ELR (cell line): ENCODE measurements at places on chromosomes 7 and 10.

DNA sequence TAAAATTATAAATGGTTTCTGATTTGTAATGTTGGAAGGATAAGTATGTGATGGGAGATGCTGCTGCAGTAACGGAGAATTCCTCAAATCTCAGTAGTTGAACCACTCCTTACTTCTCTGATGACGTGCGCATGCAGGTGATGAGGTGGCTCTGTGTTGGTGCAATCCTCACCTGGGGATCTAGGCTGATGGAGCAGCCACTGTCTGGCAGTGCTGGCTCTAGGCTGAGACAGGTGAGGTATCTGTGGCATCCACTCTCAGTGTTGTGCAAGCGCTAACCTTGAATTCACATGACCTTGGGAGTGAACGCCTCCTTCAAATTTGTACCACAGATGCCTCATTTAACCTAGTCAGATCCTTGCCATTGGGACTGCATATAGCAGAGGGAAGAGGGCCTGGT is 35.0 kb downstream of the LHFPL3 start:
- DNase-seq: no peak

- DNase-seq: no peak
Observed at GRCh38 chr7:86644282-86645224, 844 bp downstream of the GRM3 start.

DNA sequence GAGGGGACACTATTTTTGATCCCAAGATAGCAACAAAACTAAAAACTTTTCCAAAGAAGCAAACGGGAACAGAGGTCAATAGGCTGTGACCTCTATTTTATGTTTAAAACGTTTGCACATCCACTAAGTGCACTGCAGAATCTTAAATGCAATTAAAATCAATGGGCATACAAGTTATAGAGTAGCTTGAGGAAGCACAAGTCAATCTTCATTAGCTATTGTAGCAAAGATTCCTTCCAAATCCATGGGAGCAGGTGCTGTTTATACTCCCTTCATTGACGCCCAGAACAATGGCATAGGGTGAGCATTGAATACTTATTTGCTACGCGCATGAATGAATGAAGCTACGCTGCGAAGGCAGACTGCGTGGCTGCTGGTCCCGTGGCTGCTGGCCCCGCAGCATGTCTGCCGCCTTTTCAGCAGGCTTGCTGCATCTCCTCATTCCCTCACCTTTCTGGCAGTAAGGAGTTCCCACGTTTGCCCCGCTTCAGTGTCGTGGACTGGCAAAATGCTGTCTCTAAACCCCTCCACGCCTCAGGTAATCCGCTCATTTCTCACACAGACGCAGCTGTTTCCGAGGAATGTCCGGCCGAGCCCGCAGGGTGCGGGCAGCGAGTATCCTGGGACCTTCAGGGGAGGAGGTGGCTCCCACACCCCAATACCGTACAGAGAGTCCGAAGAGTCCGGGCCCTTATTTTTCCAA is 754 bp upstream of the PHYHIPL start:
- DNase-seq: no peak

DNA sequence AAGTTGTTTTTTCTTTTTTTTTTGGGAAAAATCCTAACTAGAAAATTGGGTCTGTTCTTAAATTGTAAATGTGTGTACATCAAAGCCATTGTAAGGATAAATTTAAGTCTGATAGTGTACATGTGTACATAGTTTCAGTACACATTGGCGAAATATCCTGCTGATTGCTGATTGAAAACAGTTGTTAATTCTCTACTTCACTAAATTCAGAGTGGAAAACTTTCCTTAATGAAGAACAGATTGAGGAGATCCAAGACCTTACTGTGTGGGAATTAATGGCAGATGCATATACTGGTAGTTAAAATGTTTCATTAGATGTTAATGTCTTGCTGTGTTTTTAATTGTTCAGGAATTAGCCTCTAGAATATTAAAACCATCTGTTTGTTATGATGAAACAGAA is 506.0 kb downstream of the AUTS2 start:
- no peak for DNase-seq

DNA sequence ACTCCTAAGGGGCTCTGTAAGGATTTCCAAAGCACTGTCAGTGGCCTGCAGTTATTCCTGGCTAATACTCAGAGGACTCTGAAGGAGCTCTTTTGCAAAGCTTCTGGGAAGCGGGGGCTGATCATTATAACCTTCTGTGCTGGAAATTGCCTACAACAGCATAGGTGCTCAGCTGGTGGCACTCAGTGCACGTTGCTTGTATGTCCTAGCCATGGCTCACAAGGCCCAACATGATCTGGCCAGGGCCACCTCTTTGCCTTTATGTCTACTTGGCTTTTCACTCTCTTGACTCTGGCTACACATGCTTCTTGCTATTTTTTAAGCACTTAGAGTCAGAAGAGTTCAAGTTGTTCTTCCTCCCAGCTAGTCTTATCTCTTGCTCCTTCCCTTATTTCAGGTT is 17.5 kb downstream of the LAMB4 start:
- no peak for DNase-seq

- DNase-seq: no peak
Observed at GRCh38 chr7:48528646-48529045, 357.4 kb downstream of the ABCA13 start.

GRCh38 chr7:3179456-3179855 is 121.6 kb upstream of the SDK1 start:
- no peak for DNase-seq

GRCh38 chr7:1460821-1461645 is 1.8 kb upstream of the MICALL2 start:
- DNase-seq: no peak

DNA sequence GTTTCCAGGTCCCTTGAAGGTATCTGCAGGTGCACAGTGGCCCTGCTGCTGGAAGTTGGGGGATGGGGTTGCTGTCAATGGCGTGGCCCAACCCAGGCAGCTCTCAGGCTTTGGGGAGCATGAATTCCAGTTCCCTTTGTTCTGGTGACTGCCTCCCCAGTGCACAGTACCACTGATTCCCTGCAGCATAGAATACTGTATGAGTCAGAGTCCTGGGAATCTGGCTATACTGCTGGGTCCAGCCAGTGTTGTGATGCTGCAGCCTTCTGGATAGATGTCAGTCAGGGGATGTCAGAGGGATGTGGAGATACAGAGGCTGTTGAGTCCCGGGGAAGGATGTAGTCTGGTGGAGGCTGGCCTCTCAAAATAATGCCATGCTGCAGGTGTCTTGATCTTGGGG is 99.3 kb downstream of the LANCL2 start:
- peak; percentile 30 for DNase-seq

- DNase-seq: peak; percentile 64
Observed at GRCh38 chr7:51029701-51030191, 247.1 kb upstream of the GRB10 start.

GRCh38 chr10:95353123-95353522 is 62.3 kb upstream of the PDLIM1 start:
- DNase-seq: no peak

DNA sequence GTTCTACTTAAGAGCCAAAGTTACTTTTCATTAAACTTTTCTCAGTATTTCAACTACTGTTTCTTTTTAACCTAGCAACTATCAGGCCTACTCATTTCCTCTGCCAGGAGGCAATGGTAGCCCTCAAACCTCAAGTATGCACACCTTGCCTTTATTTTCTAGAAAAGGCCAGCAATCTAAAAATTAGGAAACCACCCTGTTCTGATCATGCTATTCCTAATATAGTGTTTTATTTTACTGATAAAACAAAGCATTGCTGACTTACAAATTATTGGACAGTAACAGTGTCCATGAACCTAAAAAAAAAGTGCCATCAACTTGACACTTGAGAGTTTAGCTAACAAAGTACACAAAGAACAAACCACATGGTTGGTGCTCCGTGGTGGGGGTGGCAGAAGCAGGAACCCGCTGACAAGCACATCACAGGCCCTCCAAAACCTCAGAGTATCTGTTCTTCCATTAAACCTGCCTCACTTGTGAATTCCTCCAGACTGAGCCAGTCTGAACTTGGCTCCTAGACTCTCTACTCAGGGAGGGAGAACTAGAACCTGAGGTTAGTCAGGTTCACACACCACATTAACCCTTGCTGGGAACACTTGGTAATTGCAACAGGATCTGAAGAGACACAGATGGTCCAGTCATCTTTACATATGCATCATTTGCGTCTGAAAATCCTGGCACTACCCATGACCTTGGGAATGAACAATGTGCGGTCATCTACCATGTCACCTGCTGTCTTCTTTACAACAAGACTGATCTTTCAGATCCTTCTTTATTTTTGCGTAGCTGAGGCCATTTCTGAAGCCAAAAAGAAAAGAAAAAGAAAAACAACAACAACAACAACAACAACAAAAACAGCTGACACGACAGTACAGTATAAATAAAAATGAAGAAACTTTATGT is 31.9 kb downstream of the PIP4K2A start:
- DNase-seq: peak; percentile 84

DNA sequence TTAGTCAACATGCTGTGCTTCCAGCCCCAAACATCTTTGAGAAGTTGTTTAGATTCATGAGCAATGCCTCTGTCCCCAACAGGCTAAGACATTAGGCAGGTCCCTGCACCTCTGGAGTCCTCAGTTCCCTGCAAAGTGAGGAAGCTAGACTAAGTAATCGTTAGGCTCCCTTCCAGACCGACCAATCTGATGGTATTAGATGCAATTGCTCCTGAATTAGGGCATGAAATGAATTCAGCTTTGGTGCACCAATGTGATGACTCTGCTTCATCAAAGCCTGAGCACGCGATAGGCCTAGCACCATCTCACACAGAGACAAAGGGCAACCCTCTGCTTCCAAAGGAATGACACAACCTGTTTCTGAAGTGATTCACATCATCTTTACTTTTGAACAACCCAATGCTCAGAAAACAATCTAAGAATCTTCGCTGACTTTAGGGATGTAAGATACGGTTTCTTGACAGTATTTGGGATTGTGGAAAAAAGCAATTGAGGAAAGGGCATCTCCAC is 723 bp upstream of the TES start:
- DNase-seq: peak; percentile 40

GRCh38 chr10:77149001-77149400 is 488.6 kb downstream of the KCNMA1 start:
- no peak for DNase-seq

DNA sequence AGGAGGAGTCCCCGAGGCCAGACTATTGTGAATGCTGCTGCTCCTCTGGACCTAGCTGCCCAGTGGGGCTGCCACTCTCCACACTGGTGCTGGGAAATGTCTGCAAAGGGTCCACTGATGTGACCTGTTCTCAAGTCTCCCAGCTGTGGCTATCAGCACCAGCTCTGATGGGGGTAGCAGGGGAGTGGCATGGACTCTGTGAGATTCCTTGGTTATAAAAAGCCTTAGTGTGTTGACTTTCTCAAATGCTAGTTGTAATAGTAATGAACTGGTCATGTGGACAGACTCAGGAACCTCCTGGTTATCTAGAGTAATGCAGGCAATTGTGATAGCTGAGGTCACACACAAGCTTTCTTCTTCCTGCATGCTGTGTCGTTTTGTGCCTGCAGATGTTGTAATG is 34.1 kb upstream of the ARMC3 start:
- DNase-seq: no peak
